CD4-positive, alpha-beta T cell (primary cell): ENCODE measurements at places on chromosomes 16 and 17.
A peak's percentile ranks its signal among the peaks of the same experiment; 100 is the strongest.

GRCh38 chr17:14381606-14382005 is 80.7 kb downstream of the HS3ST3B1 start:
- DNase-seq: no peak

GRCh38 chr16:77133706-77134105 is 57.3 kb upstream of the MON1B start:
- DNase-seq: no peak

DNA sequence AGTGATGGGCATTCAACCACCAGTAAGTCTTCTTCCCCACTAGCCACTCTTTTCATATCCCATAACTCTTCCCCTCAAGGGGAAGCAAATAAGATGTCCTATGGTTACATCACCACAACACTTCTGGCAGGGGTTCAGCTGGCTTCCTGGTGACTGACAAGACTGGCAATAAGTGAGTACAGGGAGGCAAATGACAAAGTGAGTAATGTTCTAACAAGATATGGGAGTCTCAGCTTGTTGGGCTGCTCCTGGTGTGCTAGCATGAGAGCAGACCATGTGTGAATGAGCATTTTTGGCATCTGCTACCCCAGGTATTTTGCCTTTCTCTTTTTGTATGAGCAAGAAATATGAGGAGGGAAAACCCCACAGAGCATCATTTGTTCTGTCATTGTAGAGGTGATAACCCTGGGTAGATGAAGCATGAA is 9.9 kb downstream of the TMIGD1 start:
- DNase-seq: peak; percentile 62

DNA sequence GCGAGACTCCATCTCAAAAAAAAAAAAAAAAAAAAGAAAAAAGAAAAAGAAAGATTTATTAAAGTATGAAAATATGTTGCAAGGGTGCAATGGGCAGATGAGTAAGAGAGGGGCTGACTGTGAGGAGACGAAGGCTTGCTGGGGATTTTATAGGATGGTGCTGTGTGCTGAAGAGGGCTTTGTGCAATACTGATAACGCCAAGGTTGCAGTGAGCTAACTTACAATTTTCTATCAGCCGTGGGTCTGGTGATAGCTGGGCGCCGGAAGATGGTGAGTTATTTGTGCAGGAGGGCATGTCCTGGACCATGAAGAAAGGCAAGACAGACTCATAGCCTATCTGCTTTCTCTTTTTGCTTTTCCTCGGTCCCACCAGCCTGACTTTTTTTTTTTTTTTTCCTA is 281.1 kb downstream of the MAP2K6 start:
- no peak for DNase-seq

DNA sequence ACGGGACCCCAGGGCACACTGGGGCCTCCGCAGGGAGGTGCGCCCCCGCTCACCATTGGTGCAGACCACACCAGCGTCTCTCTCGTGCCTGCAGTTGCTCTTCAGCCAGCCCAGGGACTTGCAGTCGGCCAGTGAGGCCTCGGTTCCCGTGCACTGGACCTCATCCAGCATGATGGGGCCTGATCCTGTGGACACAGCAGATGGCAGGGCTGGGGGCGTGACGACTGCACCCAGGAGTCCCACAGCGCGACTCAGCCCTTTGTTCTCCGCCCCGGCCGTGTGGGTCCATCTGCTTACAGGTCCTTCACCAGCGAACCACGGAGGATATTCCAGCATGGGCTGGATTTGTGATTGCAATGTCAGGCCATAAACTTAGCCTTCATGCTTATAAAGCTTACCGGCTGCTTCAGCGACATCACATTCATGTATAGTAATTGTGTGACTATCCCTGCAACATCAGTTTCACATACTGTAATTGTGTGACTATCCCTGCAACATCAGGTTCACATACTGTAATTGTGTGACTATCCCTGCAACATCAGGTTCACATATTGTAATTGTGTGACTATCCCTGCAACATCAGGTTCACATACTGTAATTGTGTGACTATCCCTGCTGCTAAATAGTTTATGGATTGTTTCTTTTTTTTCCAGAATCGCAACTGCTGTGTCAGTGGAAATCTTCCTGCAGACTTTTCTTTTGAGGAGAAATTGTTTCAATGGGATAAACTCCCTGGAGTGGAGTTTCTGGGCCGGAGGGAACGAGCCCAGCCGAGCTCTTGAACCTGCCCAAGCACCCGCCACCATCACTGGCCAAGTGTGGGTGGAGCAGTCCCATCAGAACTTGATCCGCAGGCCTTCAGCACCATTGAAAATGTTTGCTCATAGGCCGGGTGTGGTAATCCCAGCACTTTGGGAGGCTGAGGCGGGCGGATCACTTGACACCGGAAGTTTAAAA is 4.8 kb downstream of the LGALS3BP start:
- no peak for DNase-seq

DNA sequence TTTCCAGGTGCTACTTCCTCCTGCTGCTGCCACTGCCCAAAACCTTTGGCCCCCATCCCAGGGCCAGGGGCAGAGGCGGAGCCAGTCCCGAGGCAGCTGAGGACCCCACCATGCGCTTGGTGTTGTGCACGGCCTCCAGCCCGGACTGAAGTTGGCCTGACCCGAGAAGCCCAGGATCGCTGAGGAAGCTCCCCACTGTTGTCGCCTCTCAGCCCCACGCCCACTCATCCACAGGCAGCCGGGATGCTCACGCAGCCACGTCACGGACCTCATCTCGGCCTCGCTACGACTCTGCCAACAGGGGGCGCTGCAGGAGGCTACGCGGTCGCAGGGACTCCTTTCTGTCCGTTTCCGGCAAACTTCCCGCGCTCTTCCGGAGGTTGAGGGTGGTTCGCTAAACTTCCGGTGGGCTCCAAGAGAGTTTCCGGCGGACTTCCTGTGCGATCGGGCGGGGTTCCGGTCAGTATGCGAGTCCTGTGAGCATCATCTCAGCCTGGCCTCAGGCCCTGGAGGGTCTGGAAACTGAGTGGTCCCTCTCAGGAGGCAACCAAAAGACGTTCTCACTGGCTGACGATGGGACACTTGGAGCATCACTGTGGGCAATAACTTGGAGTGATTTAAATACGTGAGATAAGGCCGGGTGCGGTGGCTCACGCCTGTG is 12.4 kb downstream of the ZG16B start:
- DNase-seq: peak; percentile 60

DNA sequence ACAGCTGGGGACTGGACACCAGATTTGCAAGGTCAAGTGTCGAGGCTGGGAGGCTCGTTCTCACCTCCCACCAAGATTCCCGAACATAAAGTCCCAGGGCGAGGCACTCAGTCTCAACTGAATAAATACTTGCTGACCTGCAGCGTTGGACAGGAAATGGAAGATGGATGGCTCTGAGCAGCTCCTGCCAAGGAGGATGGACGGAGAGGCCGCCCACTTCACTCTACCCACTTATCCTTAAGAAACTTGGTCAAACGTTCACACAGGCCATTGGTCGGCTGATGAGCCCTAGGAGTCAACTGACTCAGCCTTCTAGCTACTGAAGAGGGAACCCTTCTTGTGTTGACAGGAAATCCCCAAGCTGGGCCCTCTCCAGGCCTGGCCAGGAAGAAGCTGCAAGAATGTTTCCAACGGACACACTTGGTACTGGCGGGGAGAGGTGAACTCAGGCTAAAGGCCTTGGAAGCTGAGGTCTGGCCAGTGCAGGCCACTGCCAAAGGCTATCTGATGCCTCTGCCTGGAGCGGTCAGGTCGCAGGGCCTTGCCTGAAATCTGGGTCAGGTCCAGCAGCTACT is 50.0 kb downstream of the VAC14 start:
- no peak for DNase-seq

- DNase-seq: no peak
Measured at GRCh38 chr17:37766971-37767370, 22.1 kb upstream of the HNF1B start.

- DNase-seq: no peak
Measured at GRCh38 chr17:39752241-39752881, 14.6 kb downstream of the GRB7 start.

- DNase-seq: no peak
Measured at GRCh38 chr16:5367951-5368350, 270.4 kb upstream of the EEF2KMT start.

DNA sequence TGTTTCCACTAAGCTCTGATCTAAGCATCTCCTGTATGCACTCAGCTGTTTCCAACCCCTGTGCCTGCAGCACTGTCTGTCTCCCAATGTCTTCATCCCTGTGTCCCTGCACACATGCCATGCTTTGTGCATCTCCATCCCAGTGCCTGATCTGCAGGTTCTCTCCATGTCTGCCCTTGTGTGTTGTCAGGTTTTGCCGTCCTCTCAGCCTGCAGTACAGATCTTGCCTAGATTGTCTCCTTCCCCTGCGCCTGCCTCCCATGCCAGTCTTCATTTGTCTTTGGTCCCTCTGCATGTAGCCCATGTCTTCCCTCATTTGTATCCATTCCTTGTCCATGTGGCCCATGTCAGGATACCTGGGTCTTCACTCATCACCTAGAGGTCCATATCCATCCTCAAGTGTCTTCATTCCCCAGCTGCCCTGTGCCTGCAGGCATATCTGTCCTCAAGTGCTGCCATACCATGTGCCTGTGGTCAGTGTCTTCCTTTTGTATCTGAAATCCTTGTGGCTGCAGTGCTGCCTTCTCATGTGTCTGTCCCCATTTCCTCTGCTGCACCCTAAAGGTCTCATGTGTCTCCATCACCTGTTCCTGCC is 71.5 kb downstream of the TNFRSF13B start:
- no peak for DNase-seq

GRCh38 chr16:78460428-78460827 is 361.0 kb downstream of the WWOX start:
- DNase-seq: no peak

DNA sequence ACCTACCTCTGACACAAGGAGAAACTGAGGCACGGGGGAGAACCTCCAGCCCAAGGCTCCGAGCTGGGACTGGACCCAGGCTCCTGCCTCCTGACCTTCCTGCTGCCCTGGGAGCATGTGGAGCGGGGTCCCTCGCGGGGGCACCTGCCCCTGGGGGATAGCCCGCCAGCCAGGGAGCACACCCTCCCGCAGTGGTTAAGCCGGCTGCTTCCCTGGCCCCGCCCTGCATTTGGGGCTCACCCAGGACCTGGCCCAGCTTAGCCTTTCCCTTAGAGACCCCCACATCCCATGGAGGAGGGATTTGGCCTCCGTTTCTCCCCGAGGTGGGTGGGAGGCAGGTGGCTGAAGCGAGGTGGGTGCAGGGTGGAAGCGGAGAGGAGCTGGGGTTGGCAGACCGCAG is 1.8 kb upstream of the CDH15 start:
- DNase-seq: no peak

DNA sequence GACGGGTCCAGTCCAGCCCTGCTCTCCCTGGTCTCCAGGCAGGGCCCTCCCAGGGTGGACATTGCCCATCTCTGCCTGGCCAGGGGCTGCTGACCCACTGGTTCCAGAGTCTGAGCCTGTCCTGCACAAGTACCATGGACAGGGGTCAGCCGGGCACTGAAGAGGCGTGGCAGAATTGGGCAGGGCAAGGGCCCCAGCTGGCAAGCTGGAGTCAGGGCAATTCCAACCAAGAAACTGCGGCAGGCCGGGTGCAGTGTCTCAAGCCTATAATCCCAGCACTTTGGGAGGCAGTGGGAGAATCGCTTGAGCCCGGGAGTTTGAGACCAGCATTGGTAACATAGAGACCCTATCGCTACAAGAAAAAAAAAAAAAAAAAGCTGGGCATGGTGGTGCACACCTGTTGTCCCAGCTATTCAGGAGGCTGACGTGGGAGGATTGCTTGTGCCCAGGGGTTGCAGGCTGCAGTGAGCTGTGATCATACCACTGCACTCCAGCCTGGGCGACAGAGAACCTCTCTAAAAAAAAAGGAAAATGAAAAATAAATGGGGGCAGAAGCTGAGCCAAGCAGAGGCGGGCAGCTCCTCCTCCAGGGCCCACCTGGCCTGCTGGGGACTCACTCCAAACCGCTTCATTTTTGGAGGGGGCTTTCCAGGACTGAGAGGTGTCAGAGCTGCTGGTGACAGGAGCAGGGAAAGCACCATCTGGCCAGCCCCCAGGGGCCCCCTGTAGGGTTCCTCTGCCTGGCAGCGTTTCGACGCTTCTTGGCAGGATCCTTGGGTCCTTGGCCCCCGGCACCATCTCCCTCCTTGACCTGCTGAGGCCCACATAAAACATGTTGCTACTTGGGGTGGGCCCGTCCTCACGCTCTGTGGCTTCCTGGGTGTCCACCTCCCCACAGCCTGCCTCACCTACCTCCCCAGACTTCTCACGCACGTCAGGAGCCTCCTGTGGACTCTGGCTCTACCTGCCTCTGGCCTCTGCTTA is 2.9 kb upstream of the MAFG start:
- no peak for DNase-seq

DNA sequence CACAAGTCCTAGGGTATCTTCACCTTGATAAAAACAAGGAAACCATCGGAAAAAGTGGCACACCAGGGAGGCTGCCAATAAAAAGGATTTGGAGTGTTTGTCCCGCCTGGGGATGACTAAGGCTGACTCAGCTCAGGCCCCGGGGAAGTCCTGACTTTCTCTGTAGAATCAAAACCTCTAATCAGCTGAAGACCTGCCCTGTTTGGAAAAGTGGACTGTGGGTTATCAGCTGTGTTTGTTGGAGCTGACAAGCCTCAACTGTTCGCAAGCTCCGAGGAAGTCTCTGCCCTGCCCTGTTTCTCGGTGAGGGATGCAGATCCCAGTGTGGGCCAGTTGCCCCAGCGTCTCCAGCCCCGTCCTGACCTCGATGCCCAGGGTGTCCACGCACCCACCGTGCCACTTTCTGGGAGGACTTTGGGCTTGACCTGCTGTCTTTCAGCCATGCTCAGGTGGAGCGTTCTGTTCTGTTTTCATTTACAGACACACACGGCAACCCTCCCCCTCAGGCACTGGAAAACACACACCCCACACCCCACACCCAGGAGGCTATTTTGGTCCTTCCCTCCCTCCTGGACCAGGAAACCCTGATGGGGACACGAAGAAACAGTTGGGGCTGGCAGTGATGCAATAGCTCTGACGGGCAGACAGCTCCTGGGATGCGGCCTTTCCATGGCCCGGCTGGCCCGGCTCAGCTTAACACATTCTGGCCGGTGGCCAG is 27.6 kb upstream of the PITPNA start:
- DNase-seq: no peak

DNA sequence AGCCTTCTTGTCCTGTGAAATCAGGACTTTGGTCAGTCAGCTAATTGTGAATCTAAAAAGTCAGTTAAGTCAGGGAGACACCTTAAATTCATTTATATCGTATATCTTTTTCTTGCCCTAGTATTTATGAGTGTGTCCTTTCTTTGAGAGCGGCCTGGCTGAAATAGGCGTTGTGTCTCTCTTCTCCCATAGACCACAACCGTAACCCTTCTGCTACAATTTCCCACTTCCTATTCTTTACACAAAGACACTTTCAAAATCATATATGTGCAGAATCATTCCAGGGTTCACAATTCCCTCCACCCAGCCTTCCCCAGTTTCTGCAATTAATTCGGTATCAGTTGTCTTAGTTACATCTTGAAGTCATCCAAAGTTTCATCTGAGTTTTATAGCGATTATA is 14.0 kb upstream of the COTL1 start:
- DNase-seq: no peak

GRCh38 chr16:54974367-54974766 is 43.7 kb downstream of the IRX5 start:
- DNase-seq: no peak
